ENCODE measurements at places on chromosomes 5 and 9. TPM values are rescaled to one million over a fixed set of nuclear protein-coding genes. Genes with fewer than 3 reads are reported as not detected.

PIP5KL1 gene
- total RNA-seq: 11.6 TPM

SV2C gene
- total RNA-seq: 0.02 TPM

PRUNE2 gene
- 9.7 TPM for total RNA-seq

CDX1 gene
- total RNA-seq: 0.22 TPM

GRCh38 chr5:14145435-14146334 is 2.5 kb downstream of the TRIO start:
- peak overlapping the region; percentile 96 for H3K4me3 ChIP-seq
- no peak for DNase-seq
- no peaks in the 10 kb centered on the region for H3K36me3 ChIP-seq
- H3K27me3 ChIP-seq: no peaks in the 10 kb centered on the region
- H3K27ac ChIP-seq: no peak overlapping the region
- H3K4me1 ChIP-seq: peaks cover 17% of the 10 kb centered on the region

DNA sequence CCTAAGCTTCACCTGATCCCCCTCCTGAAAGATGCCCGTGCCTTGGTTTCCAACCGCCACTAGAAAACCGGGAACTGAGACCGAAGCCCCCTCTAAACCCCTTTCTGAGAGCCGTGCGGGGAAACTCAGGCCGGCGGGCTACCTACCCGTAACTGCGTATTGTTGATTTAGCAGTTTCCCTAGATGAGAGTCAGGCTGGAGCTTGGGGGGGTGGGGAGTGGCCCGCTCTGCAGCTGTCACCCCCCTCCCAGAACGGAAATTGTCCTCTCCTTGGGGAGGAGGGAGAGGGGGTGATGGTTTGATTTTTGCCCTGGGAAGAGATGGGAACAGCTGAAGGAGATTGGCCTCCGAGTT is 2.5 kb downstream of the CXXC5 start:
- H3K36me3 ChIP-seq: no peaks in the 10 kb centered on the region
- H3K27ac ChIP-seq: no peak overlapping the region
- H3K27me3 ChIP-seq: peaks cover 11% of the 10 kb centered on the region

Data from H9 (cell line).